A172 (cell line): ENCODE measurements at places on chromosomes 5 and 9.
A peak's percentile ranks its signal among the peaks of the same experiment; 100 is the strongest.

DNA sequence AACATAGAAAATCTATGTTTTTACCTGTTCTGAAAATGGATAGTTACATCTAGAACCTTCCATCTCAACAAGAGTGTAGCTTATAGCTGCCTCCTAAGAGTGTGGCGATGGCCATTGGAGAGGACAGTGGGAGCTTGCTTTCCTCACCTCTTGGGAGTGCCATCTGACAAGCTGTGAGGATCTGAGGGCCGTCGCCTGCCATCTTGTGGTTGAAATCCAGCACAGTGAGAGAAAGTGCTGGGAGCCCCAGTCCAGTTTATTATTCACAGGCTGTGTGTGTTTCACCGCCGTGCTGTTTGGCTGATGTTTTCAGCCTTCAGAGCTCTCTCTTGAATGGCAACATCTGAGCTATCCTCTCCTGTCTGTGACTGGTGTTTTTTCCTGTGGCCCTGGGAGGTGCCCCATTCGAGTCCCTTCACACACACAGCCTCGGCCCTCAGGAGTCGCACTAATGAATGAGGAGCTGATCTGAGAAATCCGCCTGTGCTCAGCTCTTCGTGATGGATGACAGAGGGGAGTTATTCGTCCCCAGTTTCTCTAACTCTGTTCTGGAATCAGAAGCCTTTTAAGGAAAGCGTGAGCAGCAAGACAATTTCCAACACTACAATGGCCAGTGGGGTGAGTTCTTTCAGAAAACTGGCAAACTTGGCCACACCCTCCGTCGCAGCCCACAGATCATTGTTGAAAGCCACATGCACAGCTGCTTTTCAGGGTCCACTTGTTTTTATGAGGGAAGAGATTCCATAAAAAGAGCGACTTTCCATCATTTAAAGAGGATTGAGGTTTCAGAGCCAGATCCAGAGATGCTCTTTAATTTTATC lies 170.3 kb downstream of the PDZD2 start:
- DNase-seq: peak; percentile 80

- no peak for DNase-seq
Observed at GRCh38 chr5:126852841-126853271, 75.9 kb downstream of the LMNB1 start.

- DNase-seq: peak; percentile 63
Observed at GRCh38 chr5:172299916-172300439, 16.4 kb upstream of the UBTD2 start.

DNA sequence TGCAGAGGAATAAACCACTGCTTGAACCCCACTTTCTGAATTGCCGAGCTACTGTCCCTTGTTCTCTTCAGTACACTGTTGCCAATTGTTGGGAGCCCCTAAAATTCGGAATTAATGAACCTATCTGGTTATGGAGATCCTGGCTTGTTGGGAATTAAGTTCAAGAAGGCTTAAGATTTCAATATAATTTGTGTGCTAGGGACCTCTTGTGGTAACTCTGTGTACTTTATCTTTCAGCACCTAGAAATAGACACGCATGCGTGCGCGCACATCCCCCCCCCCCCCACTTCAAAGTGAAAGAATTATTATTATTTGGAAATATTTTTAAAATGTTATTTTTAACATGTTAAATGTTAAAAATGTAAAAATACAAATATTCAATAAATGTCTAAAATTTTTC lies 53.3 kb upstream of the FAM169A start:
- peak; percentile 66 for DNase-seq

- DNase-seq: no peak
Observed at GRCh38 chr9:130196643-130197042, 24.4 kb downstream of the NCS1 start.

DNA sequence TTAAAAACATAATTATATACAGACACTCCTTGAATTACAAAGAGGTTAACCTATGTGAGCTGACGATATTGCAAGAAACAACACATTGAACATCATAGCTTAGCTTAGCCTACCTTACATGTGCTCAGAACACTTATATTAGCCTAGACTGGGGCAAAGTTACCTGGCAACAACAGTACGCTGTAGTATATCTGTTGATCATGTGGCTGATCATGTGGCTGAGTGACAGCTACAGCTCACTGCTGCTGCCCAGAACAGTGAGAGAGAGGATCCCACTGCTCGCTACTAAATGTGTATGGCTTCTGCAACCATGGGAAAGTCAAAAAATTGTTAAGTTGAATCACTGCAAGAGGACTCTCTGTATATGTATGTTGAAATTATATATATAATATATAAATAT lies 169.9 kb downstream of the CDH9 start:
- no peak for DNase-seq

GRCh38 chr9:125949703-125950460 lies 202.7 kb downstream of the PBX3 start:
- no peak for DNase-seq
